ENCODE measurements at places on chromosomes 7 and 10.

DNA sequence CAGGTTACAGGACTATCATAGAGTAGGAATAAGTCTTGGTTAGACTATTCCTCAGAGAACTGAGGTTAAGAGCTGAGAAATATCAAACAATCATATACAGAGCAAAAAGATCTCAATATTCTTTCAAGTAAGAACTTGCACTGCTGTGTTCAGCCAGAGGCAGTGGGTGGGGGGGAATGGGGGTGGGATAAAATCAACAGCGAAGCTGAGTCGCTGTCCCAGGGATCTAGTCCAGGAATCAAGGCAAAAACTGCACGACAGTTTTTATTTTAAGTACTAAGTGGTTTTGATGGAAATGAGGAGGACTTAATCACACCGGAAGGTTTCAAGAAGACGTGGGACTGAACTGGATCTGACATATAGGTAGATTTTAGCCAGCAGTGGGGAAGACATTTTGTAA, 159.1 kb downstream of the SRPK2 start:
- DNase-seq: no peak

DNA sequence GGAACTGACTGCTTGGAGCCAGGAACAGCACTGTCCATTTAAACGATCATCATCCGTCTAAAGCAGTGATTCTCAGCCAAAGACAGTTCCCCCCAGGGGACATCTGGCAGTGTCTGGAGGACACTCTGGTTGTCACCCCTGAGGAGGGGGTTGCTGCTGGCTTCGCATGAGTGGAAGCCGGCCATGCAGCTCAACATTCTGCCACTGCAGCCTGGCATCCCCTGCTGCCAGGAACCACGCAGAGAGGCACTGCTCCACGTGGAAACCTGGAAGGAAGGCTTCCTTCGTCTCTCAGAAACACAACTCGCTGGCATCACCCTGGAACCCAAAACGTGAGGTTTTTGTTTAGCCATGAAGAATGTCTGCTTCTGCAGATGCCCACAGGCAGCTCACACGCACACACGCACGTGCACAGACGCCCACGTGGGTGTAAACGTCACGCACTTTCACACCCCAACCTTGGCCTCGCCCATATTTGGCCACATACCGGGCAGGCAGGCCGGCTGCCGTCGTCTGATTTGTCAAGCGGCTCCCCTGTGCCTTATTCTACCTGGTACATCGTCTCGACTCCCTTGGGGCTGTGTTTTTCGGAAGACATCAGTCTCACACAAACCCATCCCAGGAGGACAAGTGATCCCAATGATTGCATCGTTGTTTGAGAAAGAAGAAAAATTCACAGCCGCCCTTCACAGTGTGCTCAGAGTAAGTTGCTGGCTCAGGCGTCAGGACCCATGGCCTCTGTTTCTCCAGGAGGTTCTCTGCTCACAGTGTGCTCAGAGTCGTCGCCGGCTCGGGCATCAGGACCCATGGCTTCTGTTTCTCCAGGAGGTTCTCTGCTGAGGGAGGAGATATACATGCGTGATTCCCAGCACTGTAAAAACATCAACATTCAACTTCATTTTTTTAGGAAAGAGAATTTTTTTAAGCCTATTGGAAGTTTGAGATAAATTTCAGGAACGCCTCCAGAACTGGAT, 127.2 kb upstream of the PPP2R2D start:
- DNase-seq: no peak

- no peak for DNase-seq
These were observed 54.8 kb upstream of the RAB11FIP2 start for GRCh38 chr10:118101501-118101900.

DNA sequence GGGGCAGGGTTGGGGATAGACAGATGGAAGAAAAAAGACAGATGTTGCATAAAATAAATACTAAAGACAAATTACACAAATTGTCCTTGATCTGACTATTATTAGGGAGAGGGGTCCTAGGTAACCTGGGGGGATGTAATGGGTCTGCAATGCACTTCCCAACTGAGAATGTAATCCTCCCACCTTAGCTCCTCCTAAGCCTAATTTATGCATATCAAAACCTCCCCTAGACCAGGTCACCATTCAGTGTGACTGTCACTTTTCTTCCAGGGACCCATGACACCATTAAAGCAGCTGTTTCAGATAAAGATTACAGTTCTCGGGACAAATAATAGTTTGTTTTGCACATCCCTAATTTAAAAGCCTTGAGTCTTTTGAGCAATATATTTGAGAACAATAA, 133.9 kb upstream of the FEZF1 start:
- DNase-seq: no peak

GRCh38 chr7:13894377-13894776, 95.1 kb downstream of the ETV1 start:
- no peak for DNase-seq

DNA sequence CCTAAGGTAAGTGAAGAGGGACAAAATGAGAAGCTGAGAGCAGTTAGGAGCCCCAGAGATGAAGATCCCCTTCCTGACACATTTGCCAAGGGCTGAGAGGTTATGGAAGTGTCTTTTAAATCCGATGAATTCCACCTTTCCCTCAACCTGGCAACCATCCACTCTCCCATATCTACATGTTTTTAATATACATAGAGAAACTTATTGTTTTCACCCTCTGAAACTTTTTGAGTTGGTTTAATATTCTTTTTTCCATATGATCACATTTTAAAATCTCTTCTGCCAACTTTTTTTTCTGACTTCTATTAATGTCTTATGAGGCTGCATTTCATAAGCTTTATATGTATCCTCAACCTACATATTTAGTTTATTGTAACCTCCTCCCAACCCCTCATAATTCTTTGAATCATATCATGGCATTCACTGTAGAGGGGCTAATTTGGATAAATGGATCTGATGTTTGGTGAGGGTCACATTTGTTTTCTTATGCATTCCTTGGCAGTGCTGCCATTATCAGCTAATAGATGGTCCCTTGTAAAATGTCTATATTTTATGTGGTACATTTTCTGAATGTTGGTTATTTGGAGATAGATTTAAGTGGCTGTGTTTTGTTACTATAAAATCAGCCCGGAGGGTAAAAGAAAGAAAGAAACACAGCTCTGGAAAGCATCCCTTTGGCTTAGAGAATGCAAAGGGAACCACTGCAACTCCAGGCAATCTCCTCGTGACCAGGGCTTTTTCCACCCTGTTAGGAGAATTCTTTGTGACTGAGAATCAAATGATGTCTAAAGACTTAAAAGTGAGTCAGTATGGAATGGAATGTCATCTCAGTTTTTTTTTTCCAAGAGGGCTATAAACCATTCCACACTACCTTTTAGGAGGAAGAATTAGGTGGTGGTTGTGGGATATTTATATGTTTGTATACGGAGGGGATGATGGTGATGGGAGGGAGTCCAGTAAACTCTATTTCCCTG, 334.4 kb downstream of the SUGCT start:
- DNase-seq: no peak

- DNase-seq: no peak
These were observed 235.9 kb downstream of the REEP3 start for GRCh38 chr10:63757067-63757466.

- peak; percentile 51 for DNase-seq
These were observed 303.8 kb downstream of the KCNMA1 start for GRCh38 chr10:77333610-77334340.

DNA sequence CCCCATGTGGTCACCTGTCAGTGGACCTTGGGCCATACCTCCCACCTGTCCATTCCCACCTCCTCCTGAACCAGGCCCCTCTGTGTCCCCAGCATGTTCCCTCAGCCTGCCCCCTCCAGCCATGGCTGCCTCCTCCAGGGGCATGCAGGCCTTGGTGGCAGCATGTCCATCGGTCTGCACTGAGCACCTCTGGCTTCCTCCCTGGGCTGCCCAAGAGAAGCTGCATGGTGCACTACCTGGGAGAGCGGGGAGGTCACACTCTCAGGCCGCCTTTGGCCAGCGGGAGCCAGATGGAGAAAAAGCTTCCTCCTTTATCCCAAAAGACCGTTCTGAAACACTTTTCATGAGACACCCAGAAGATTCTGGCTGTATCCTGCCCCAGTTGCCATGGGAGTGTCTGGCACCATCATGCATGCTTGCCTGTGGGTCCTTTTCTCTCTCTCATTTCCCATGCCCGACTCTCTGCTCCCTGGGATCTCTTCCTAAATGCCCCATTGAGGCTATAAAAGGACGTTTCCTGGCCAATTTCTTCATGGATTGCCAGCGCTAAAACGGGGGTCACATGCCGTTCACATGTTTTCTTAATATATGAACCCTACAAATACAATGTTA, 45.5 kb upstream of the MGMT start:
- no peak for DNase-seq

- DNase-seq: peak; percentile 80
These were observed 109.5 kb upstream of the LAMB4 start for GRCh38 chr7:108239501-108240225.

- no peak for DNase-seq
These were observed 1.7 kb upstream of the CFAP58 start for GRCh38 chr10:104351919-104352318.

DNA sequence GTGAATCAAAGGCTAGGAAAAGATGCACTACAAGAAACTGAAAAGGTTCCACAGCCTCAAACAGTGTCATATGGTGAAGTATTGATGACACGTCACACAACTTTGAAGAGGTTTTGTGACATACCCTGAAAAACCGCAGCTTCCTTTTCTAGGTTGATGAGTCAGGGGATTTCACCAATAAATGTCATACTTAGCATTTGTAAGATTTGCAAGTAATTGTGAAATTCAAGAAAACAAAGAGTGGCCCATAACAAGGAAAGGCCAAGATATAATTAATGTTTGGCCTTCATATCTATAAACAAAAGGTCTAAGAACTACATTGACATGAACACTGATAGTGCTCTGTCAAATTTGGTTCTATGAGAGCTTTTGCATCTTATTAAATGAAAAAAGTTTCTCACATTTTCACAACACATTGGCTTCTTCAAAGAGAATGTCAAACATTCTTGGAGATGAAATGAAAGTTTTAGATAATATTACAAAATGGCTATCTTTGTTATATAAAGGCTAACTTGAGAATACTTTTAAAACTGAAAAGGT, 62.0 kb upstream of the NAMPT start:
- DNase-seq: no peak

DNA sequence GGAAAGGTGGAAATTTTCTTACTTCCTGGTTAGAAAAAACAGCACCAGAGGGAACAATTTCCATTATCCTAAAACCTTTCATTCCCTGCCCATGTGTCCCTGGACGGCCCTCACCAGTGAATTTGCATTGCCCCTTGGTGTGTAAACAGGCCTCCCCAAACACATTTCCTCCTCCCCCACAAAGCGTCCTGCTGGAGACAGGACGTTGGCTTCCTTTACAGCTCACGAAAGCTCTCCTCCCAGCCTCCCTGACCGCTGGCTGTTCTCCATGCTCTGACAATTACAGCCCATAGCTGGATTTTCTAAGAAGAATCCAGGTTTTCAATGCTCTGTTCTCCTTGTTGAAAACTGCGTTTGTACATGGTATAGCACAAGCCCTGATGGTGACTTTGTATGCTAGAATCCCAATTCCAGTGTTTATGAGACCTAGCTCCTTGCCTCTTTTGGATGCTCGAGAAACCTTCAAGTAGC, 724.2 kb upstream of the CELF2 start:
- DNase-seq: no peak

- no peak for DNase-seq
These were observed 58.9 kb upstream of the OPN4 start for GRCh38 chr10:86595496-86595895.

- DNase-seq: no peak
These were observed 34.7 kb downstream of the WAPL start for GRCh38 chr10:86486856-86487255.

DNA sequence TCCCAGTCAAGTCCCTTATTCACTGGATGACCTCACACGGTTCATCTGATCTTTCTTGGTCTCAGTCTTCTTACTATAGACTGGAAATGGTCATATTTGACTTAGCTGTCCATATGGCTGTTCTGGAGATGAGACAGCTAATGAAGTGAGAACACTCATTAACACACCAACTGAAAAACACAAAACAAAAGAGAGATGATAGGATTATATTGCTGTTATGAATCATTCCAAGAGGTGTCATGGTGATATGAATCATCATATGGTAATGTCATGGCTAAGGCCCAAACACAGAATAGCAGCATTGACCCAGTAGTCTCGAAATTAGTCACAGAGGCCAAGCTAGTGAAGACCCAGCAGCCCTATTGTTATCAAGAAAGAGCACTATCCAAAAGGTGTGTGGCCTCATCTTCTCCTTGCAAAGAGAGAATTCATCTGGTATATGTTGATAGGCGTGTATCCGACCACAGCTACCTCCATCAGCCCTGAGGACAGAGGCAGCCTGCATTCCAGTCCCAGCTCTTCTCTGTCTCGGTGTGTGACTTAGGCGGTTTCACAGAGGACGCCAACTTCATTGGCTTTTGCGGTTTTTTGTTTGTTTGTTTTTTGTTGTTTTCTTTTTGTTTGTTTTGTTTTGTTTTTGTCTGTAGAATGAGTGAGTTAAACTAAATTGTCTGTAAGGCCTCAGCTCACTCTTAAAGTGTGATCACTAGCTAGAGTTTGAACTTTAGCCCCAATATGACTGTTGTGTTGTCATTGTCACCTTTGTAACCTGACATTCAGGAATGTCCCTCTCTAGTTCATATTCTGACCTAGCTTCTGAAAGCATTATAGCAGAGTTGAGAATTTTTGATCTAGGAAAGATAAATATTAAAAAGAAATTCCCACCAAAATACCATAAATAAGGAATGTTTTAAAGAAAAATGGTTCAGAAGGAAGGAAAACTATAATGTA, 97.4 kb upstream of the PDCD4 start:
- no peak for DNase-seq

DNA sequence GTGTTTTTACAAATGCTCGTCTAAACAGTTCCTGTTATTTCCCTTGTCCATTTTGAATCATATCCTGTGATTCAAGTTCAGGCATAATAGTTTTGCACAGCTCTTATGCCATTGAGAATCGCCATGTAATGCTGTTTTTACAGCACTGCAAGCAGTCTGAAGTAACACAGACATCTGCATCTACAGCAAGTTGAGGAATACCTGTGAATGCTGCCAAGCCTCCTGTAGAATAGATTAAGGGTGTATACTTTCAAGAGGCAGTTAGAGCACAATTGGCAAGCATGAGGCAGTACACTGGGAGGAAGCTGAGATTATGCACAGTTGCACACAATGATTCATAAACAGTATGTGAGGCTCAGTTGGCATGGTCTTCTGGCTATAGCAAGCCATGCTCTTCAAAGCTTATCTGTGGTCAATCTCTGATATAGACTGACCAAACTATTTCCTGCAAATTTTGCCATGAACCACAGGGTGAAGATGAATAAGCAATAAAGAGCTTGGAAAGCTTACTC, 121.9 kb upstream of the AKR1E2 start:
- no peak for DNase-seq

- DNase-seq: no peak
These were observed 126.7 kb upstream of the CXCL12 start for GRCh38 chr10:44511601-44512000.
